Prostate gland (tissue), 2 donors: ENCODE measurements at places on chromosomes 1 and 21. TPM values are rescaled to one million over a fixed set of nuclear protein-coding genes. Genes with fewer than 3 reads are reported as not detected.

LCE1B gene
- total RNA-seq = not detected

SPRR1A gene
- not detected for total RNA-seq

ACTL8 gene
- 5.9 TPM for total RNA-seq

DCDC2B gene
- not detected for total RNA-seq

GNG4 gene
- 9.4 TPM for total RNA-seq

TMEM200B gene
- 13.0 TPM for total RNA-seq
